ENCODE measurements at places on chromosomes 12 and 14.
A peak's percentile ranks its signal among the peaks of the same experiment; 100 is the strongest.

DNA sequence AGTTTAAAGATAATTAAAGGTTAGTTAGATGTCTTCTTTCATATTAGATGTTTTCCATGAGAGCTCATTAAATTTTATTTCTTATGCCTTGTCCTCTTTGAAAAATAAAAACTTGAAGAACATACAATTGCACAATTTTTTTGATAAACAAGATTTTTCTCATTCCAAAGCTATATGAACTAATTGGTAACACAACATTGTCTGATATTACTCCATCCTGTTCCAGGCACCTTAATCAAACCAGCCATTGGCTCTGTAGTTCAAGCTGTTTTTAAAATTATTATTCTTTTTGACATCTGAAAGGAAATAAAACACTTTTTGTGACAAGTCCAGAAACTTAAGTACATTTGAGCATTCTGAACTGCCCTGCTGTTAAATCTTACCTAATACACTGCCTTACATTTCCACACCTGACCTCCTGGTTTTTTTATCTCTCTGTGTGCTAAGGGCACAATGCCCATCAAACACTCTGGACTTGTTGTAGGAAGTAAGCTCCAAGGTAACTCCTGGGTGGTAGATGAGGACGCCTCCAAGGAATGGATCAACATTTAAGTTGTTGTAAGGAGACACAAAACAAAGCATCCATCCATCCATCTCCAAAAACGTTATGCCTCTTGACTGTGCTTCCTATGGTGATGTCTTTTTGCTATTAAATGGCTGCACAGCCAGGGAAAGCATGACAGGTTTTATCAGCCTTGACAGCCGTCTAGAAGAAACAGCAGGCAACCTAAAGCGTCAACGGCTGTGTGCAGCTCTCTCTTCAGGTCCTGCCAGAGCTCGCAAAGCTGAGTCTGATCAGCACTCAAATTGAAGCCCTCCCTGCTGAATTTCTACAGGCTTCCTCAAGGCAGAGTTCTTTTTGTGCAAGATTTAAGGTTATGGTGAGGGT, 449.9 kb upstream of the FLRT2 start:
- DNase-seq, result no peak

GRCh38 chr12:12774791-12775190, 10.7 kb upstream of the APOLD1 start:
- no peak for DNase-seq

- DNase-seq, result no peak
Measured at GRCh38 chr14:87170179-87170578, 822.8 kb downstream of the GALC start.

DNA sequence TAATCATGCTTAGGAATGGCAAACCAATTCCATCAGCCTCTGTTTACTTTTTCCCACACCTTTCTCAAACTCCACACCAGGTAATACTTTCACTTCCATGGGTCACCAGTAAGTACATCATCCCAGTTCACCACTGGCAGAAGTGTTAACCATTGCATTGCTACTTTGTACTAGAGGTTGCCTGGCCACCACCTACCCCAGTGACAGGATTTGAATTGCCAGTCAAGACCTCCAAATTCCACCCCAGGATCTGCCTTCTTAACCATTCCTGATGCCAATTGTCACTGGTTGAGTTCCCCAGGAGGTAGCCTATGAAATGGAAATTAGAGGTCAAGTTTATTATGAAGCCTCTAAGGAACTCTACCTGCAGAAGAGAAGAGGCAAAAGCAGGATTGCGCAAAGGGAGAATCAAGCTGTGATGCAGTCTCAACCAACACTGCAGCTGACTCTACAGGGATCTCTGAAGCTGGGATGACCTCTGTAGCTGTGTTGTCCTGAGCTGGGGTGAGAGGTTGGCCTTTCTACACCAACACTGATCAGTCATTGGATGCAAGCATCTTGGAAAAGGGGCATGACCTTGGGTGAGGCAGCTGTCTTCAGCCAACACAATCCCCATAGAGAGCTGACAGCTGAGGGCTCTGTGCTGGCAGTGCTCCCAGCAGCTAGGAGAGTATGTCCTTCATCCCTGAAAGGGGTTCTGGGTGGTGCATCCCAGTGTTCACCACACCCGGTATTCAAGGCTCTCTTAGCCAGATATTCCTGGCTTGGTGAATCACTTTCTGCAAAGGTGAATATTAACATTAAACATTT, 37.0 kb upstream of the HMGA2 start:
- no peak for DNase-seq

DNA sequence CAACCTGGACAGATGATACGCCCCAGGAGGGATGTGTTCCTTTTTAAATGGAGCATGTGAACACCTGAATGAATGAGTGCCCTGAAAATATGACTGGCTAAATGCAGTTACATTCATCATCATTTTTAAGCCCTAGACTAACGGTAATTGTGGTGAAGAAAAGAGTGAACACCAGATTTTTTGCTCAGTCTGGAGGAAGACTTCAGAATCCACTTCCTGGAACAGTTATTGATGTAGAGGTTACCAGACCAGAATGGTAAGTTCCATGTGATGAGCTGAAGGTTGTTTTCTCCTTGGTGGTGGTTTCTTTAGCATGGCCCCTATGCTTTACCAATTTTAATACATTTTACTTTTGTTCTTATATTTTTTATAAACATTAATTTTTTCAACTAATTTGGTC, 29.3 kb downstream of the PIWIL1 start:
- no peak for DNase-seq

DNA sequence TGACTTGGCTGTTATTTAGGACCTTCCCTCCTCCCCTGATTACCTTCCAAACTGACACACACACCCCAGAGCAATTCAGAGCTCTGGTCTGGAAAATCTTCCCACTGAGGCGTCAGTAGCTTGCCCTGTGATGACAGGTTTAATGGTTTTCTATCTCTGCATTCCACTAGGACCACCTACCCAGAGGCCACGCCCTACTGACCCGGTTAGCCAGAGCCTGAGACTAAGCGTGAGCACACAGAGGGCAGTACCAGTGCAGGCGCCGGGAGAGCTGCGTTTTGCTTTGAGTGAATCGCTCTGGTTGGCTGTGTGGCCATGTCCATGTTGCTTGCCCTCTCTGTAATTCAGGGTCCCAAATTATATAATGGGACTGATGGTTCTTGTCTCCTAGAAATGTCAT, 36.2 kb upstream of the ATP2A2 start:
- no peak for DNase-seq

DNA sequence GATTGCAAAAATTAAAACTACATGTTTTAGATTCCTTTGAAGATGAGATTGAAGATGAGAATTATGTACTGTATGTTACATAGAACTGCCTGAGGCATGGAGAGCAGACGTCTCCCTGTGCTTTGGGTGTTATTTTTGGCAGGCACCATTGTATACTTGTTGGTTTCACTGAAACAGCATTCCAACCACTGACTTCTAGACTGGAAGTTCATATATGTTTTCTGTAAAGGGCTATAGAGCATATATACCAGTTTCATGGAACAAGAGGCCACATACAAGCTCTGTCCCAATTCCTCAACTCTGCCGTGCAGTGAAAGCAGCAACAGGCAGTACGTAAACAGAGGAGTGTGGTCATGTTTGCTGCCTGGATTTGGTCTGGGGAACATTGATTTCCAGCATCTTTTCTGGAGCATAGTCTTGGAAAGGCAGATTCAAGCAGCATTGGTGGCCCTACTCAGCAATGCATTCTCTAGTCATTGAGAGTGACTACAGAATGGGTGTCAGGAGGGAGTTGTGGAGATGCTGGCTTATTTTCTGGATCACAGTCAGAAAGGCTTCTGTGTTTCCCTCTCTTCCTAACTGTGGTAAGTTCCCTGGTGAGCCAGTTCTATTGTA, 57.6 kb upstream of the CNTN1 start:
- no peak for DNase-seq

- DNase-seq, result no peak
Measured at GRCh38 chr12:31029468-31029867, 44.2 kb upstream of the DDX11 start.

DNA sequence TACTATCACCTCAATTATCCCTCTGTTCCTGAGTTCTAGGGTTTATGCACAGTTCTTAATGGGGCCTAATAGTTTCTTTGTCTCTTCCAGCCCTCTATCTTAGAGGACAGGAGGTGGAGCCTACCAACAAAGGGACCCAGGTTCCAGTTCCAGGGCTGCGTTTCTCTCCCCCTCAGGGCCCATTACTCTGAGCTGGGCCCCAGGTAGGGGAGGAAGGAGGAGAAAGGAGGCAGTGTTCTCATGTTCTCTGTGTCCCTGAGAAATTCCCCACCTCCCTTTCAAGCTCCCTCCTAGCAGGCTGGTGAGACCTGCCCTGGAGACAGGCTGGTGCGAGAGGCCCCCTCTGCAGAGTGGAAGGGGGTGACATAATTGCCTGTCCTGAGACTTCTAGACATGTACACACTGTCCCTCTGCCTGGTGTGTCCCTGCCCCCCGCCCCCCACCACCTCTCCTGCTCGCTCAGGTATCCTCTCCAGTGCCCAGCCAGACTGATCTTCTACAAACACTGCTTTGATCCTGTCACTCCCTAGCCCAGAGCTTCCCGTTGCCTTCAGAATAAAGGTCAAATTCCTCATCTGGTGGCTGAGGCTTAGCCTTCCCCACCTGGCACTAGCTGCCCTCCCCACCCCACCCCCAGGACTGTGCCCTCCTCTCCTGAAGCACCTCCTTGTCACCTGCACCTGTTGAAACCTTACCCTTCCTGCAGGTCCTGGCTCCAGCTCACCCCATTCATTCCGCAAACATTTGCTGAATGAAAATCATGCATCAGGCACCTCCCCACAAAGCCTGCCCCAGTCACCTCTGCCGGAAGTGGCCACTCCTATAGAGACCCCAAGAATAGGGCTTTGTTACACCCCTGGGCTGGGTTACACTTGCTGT, 21.1 kb upstream of the KRT8 start:
- DNase-seq, result peak; percentile 89

DNA sequence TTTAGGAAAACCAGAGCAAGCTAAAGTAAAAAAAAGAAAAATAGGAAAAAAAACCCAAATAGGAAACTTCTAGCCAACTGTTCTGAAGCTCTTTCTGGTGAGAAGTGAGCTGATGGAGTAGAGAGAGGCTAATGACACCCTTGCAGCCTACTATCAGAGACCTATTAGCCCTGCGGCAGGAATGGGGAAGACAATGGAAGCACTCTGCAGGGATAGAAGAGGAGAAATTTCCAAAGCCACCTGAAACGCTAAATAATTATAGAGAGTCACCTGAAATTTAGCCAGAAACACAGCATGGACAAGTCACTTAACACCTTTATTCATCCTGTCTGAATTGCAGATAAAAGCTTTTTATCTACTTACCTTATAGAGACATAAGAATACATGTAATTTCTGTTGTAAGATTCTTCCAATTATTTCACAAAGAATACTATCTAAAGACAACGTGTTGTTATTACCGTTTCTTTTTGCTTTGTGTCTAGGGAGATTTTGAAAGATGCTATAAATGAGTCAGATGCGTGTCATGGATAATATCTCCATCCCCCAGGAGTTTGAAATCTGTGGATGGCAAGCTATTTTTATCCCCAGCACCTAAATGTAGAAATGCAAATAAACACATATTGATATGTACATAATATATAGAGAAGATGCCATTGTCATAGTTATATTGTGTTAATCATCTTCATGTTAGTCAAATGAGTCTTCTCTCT, 138.6 kb downstream of the TPH2 start:
- no peak for DNase-seq

GRCh38 chr14:32350020-32350419, 20.9 kb downstream of the AKAP6 start:
- no peak for DNase-seq

DNA sequence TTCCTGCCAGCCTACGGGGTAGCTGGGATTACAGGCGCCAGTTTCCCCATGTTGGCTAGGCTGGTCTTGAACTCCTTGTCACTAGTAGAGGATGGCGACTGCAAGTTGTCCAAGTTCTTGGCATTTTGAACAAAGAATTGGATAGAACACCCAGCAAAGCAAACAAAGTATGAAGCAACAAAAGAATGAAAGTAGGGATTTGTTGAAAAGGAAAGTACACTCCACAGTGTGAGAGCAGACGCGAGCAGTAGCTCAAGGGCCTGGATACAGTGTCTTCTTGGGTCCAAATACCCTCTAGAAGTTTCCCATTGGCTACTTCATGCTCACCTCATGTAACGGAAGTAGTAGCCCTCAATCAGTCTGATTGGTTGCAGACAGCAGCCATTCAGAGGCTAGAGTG, 152.2 kb downstream of the CCER1 start:
- no peak for DNase-seq

DNA sequence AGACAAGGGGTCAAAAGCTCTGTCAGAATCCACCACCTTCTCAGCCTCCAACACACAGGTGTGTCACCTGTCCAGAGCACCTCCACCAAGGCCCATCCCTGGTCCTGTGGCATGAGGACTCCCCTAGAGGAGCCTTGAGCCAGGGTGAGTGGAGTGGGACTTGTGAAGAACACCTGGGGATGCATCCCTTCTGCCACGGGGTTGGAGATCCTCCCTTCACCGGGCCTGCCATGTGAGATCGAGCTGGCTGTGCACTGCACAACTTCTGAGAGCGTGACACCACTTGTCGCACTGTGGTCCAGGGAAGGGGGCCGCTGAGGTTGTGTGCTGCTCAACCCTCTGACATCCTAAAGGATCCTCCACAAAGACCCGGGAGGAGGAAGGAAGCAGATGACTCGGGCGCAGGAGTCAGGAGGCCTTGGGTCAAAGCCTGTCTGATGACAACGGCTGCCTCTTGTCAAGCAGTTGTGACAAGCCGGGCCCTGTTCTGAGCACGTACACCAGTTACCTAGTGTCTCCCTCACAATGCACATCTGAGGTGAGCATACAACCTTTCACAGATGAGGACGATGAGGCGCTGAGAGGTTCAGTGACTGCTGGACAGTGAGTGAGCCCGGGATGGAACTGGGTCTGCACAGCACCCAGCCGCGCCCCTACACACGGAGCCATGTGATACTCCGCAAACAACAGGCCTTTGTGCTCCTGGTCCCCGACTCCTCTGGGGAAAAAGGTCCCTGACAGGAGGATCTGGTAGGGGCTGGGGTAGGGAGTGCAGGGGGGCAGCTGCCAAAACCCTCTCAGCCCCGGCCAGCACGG, 35.6 kb downstream of the CHGA start:
- no peak for DNase-seq

All from NCI-H774 (cell line).